Frontal cortex (tissue), 4 donors: ENCODE measurements at places on chromosomes 4 and X.

GRCh38 chr4:188414441-188414840 is 275.2 kb downstream of the TRIML1 start:
- no peak for DNase-seq

DNA sequence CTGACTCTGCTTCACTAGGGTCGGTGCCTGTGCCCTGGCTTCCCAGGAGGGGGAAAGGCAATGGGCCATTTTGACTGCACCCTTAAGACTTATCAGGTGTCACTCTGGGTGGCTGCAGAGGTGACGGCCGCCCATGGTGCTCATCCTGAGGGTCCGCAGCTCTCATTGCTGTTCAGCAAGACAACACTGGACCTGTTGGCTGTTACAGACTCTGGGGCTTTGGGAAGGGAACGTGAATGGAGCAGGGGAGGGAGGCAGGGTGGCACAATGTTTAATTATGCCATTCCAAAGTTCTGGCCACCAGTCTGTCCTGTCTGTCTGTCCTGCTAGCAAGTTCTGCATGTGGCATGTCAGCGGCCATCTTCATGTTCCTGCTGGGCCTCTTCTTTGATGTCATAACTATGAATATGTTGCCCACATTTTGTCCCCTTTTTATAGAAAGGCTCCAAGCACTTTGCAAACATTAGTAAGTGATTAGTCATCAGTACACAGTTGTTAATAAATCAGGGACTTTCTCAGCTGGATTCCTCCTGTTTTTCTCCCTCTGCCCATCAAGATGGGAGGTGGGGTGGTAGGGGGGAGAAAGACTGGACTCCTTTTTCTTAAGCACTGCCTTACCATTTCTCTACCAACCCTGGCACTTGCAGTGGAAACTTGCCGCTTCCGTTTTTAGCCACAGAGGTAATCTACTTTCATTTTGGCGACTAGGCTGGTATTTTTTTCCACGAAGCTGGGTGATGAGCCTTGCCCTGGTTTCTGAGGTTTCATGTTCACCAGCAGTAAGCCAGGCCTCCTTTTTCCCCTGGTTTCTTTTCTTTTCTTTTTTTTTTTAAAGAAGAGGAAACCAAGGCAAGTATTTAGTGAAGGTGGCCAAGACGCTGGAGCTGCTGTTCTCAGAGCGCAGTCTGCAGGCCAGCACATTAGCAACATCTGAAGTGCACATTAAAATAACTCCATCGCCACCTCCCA is 88.6 kb upstream of the TRIM2 start:
- DNase-seq, result no peak

DNA sequence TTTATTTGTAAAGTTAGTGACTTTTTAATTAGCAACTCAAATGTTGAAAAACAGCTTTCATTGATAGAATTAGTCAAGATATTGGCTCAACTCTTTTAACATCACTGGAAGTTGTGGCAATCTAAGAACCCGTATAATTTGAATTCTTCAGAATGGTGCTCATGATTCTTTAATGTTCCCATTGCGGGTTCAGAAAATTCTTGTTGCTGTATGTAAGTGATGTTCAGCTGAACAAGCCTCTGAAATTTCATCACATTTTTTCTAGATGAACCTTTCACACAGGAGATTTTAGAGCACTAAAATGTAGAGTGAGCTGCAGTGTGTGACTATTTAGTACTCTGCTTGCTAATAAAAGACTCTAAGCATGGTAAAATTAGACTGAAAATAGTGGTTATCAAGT is 1317.7 kb downstream of the FSTL5 start:
- DNase-seq, result no peak

GRCh38 chr4:7540206-7540605 is 105.5 kb upstream of the PSAPL1 start:
- DNase-seq, result no peak

DNA sequence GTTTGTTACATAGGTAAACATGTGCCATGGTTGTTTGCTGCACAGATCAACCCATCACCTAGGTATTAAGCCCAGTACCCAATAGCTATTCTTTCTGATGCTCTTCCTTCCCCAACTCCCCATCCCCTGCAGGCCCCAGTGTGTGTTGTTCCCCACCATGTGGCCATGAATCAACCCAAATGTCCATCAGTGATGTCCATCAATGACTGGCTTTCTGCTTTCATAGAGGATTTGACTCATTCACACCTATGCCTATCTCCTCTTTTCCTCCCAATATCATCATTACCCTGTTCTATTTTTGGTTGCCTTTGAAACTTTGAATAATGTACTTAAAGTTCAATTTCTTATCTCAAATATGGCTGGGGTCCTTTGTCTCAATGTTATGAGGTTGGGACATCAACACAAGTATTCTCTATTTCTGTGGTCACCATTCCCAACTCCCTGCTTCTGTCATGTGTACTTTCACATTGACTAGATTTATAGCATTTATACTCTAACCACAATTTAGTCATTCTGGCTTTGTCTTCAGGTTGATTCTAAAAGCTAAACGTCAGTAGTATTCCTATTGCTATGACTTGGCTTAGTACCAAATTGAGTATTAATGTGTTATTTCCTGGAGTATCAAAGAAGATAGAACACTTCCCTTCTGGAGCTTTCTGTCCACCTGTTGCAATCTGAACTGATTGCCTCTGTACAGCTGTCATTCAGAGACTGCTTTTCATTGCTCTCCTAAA is 107.2 kb downstream of the TAB3 start:
- DNase-seq, result no peak

DNA sequence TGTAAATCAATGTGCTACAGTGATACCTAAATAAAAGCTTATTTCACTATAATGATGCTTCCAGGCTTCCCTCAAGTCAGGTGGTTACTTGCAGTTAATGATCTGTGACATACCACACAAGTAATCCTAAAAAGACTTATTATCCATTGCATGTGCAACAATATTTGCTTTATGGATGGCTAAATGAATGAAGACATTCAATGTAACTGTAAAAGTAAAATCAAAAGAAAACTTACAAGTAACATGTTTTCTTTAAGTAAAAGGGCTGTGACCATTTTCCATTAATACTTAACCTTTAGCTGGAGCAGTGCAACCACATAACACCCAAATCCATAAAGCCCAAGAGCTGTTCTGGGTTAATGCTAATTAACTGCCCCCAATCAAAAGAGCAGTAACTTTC is 42.6 kb downstream of the RAB28 start:
- DNase-seq, result no peak

DNA sequence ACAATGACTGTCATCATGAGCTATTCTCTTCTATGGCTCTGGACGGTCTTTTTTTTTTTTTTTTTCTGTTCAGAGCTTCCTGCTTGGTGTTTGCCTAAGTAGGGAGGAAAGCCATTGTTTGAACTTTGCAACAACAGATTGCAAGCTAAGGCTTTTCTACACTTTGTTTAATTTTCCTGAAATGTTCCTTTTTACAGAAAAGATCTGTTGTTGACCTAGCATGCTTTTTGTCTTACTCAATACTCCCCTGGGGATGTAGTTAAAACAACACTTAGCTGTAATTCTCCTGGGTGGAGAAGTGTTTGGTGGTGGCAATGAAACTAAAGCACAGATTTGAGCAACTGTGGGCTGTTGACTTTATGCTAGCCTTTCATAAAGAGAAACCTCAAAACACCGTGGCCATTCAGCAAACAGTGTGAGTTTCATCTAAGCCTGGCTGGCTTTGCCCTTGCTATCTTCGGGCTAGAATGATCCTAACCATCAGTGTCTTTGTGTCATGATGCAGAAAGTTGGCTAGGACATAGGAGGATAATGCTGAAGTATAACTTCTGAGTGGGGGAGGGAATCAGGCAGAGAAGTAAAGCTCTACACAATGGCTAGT is 110.5 kb downstream of the ANXA3 start:
- no peak for DNase-seq

- no peak for DNase-seq
Measured at GRCh38 chr4:68193194-68193593, 52.3 kb downstream of the TMPRSS11B start.

DNA sequence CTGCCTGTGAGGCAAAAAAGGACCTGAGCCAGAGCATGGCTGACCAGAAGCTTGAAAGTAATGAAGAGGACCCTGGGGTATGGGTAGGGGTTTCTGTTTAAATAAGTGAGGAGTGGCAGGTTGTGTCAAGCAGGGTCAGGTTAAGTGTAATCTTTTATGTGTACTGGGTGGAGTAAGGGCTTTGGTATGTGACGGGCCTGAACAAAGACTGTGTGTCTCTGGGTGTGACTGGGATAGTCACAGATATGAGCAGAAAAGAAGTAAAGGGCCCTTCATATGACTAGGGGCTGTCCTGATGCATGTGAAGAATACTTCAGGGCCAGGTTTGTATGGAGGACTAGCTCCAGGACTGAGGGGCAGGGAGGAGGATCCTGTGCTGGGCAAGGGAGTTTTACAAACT is 82.4 kb downstream of the ITIH6 start:
- no peak for DNase-seq

- no peak for DNase-seq
Measured at GRCh38 chrX:140087875-140088274, 122.6 kb upstream of the CXorf66 start.

GRCh38 chrX:117973110-117973807 is 143.4 kb downstream of the KLHL13 start:
- no peak for DNase-seq

- DNase-seq, result no peak
Measured at GRCh38 chrX:134460862-134461220, 876 bp downstream of the HPRT1 start.

DNA sequence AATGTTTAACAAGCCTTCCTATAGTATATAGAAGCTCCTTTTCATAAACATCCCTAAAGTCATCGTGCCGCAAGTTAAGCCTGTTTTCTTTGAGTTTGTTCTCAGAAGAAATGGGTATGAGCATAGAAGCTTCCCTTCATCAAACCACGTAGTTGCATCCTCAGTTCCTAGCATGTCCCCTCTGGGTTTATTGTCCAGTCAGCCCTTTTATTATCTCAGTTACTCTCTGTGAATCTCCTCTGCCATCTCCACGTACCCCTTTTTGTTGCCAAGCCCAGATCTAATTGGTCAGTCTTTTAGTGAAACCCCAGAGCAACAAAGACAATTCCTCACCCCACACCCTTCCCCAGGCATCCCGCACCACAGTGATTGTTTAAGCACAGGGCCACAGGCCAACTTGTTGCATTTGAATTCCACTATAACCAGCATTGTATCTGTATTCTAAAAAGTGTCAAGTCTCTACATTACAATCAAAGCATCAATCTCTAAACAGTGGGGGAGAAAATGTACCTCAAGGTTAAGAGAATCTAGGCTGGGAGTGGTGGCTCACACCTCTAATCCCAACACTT is 12.4 kb upstream of the TRIM2 start:
- DNase-seq, result no peak

- DNase-seq, result no peak
Measured at GRCh38 chrX:1673337-1673736, 58.5 kb downstream of the ASMT start.

GRCh38 chrX:142898164-142898563 is 127.6 kb upstream of the SPANXN4 start:
- DNase-seq, result no peak
